ENCODE measurements at places on chromosomes 1 and 21. TPM values are rescaled to one million over a fixed set of nuclear protein-coding genes. Genes with fewer than 3 reads are reported as not detected.

The OLIG1 gene
- polyA plus RNA-seq: not detected

The TTC22 gene
- polyA plus RNA-seq: 3.2 TPM

The FAM72C gene
- polyA plus RNA-seq: 5.4 TPM

The VSIG8 gene
- 0.11 TPM for polyA plus RNA-seq

The FNBP1L gene
- 5.3 TPM for polyA plus RNA-seq

The FAM72B gene
- 5.8 TPM for polyA plus RNA-seq

The PRAMEF9 gene
- not detected for polyA plus RNA-seq

The CREG1 gene
- polyA plus RNA-seq: 19.1 TPM

The FHAD1 gene
- polyA plus RNA-seq: 0.24 TPM

The NR1I3 gene
- 0.07 TPM for polyA plus RNA-seq

The KRTAP7-1 gene
- polyA plus RNA-seq: not detected

The AMY2A gene
- not detected for polyA plus RNA-seq

The CHRM3 gene
- polyA plus RNA-seq: not detected

The DMRTA2 gene
- not detected for polyA plus RNA-seq

The TMEM183A gene
- 48.3 TPM for polyA plus RNA-seq

The THEM4 gene
- polyA plus RNA-seq: 10.5 TPM

The VWA5B1 gene
- not detected for polyA plus RNA-seq

The CA14 gene
- 0.66 TPM for polyA plus RNA-seq

The KIF17 gene
- 1.2 TPM for polyA plus RNA-seq

The FAM163A gene
- polyA plus RNA-seq: not detected

The OR10Z1 gene
- not detected for polyA plus RNA-seq

The TRABD2B gene
- 0.33 TPM for polyA plus RNA-seq

The AMY2B gene
- polyA plus RNA-seq: 1.2 TPM

The AIRE gene
- not detected for polyA plus RNA-seq

The GBP5 gene
- not detected for polyA plus RNA-seq

The FCRL6 gene
- not detected for polyA plus RNA-seq

The OLFM3 gene
- not detected for polyA plus RNA-seq

The RGS21 gene
- not detected for polyA plus RNA-seq

The TNFRSF18 gene
- polyA plus RNA-seq: 1.3 TPM

The SPRR5 gene
- polyA plus RNA-seq: 0.22 TPM

The RTCA gene
- 32.8 TPM for polyA plus RNA-seq

The ALPL gene
- polyA plus RNA-seq: not detected

The MYOG gene
- polyA plus RNA-seq: not detected

The SPATA21 gene
- polyA plus RNA-seq: 0.02 TPM

The CFHR2 gene
- polyA plus RNA-seq: not detected

The EXOC8 gene
- 3.3 TPM for polyA plus RNA-seq

All from foreskin keratinocyte (primary cell).